Thymus (tissue), 14 donors: ENCODE measurements at places on chromosomes 5 and 9.

DNA sequence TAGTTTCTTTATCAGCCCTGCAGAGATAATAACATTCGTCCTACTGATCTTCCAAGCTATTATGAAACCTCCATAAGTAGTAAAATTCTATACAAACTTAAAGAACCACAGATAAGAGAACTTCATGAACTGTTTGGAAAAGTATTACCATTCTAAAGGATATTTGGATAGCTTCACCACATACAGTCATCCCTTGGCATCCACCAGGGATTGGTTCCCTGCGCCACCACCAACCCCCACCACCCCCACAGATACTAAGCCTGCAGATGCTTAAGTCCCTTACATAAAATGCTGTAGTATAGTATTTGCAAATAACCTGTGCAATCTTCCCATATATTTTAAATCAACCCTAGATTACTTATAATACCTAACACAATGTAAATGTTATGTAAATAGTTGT lies 61.4 kb upstream of the SHISAL2B start:
- no peak for DNase-seq

DNA sequence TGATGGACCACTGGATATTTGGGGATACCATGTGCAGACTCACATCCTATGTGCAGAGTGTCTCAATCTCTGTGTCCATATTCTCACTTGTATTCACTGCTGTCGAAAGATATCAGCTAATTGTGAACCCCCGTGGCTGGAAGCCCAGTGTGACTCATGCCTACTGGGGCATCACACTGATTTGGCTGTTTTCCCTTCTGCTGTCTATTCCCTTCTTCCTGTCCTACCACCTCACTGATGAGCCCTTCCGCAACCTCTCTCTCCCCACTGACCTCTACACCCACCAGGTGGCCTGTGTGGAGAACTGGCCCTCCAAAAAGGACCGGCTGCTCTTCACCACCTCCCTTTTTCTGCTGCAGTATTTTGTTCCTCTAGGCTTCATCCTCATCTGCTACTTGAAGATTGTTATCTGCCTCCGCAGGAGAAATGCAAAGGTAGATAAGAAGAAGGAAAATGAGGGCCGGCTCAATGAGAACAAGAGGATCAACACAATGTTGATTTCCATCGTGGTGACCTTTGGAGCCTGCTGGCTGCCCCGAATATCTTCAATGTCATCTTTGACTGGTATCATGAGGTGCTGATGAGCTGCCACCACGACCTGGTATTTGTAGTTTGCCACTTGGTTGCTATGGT lies 54.5 kb upstream of the HNRNPA0 start:
- no peak for DNase-seq

DNA sequence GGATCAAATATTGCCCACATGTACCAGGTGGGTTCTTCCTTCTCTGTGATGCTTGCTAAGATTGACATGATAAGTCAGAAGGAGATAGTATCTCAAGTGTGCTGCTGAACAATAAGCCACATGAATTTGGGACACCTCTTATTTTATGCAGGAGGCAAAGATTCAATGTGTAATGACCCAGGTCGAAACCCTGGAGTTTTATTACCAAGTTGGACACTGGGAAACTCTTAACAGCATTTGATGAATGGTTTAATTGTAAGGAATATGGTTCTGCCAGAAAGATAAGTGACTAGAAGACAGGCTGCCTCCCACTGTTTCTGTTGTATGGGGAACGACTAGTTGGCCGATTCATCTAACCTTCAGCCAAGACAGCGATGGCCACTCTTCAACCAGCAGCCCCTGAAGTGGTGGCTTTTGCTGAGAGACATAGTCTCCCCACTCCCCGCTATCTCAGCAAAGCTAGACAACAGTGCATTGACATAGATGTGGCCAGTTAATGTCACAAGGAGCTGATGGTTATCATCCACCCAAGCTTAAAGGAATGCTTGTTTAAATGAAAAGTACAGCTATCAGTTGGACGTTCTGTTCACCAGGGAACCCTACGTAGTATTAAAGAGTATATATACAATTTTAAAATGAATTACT lies 407.7 kb downstream of the KDM4C start:
- DNase-seq, result no peak

- no peak for DNase-seq
Observed at GRCh38 chr9:133420392-133420827, 1.8 kb upstream of the ADAMTS13 start.

DNA sequence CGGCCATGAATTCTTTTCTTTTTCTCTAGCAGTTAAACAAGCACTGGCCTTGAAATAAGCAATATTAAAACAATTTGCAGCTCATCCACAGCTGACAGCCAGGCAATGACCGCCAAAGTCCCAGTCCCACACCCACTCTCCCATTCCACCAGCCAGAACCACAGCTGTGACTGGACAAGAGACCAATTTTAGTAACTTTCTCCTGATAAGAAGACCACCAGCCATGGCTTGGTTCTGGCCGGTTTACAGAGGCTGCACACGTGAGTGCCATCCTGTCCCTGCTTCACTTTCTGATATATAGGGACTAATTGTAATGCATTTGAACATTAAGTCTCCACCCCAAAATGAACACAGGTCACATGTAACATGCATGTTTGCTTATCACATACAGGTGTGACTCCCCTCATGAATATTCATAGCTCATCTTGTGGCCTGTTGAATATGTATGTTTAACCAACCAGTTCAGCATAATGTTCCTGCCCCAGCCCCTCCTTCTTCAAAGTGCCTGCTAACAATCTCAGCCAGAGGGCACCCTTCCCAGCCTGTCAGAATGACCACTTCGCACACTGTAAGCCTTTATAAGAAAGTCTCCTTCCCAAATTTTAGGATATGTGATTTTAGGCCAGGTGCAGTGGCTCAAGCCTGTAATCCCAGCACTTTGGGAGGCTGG lies 23.9 kb upstream of the FANCC start:
- no peak for DNase-seq

- peak; percentile 34 for DNase-seq
Observed at GRCh38 chr9:132114102-132114707, 34.5 kb upstream of the MED27 start.

DNA sequence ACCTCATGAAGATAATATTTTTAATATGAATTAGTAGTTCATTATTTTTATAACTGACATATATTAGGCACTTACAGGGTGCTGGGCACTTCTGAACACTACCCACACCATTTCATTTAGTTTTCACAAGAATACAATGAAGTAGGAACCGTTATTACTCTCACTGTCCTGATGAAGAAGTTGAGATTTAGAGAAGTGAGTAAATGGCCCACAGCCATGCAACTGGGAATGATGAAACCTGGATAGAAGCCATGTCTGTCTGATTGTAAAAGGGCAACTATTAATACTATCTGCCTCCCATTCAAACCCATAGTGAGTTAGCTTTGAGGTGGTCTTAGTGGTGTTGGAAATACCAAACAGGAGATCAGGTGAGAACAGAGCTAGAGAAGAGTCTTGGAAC lies 29.6 kb upstream of the OTULINL start:
- DNase-seq, result no peak

- peak; percentile 63 for DNase-seq
Observed at GRCh38 chr9:123353984-123354591, 1.9 kb upstream of the CRB2 start.

- no peak for DNase-seq
Observed at GRCh38 chr9:79657891-79658290, 86.1 kb downstream of the TLE4 start.

DNA sequence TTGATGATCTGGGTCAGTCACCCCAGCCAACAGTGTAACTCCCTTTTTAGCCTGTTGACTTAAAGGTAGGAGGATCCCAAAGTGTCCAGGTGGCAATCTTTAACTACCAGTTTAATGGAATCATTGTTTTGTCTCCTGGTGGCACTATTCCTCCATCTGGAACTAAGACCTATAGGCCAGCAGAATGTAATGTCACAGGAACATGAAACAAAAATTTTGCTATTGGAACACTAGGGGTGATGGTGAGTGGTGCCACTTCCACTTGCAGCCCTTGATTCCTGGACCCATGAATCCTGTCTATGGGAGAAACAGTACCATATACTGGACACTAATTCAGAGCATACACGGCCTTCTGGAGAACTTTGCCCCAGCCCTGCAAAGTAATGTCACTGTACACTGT lies 219.5 kb upstream of the RASA1 start:
- DNase-seq, result no peak

- DNase-seq, result no peak
Observed at GRCh38 chr9:79242489-79242888, 329.3 kb upstream of the TLE4 start.

GRCh38 chr9:36770025-36770424 lies 197.3 kb downstream of the MELK start:
- DNase-seq, result no peak

- DNase-seq, result no peak
Observed at GRCh38 chr5:168427224-168427623, 59.0 kb upstream of the RARS1 start.

GRCh38 chr5:72246954-72247442 lies 73.0 kb downstream of the MRPS27 start:
- DNase-seq, result no peak

GRCh38 chr5:60148366-60148765 lies 254.8 kb upstream of the PDE4D start:
- no peak for DNase-seq

DNA sequence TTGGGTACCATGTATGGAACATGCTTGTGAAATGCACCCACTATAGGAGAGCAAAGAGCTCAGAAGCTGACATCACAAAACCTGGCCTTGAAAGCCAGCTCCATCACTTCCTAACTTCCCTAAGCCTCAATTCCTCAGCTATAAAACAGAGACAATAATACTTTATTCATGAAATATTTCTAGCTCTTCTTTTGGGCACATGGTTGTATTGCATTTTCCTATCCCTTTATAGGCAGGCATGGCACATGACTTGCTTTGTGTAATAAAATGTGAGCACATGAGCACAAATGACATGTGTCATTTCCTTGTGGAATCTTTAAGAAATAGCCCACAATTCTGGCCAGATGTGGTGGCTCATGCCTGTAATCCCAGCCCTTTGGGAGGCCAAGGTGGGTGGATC lies 18.5 kb downstream of the ZNF366 start:
- no peak for DNase-seq

- no peak for DNase-seq
Observed at GRCh38 chr9:9523476-9524139, 1089.2 kb downstream of the PTPRD start.

DNA sequence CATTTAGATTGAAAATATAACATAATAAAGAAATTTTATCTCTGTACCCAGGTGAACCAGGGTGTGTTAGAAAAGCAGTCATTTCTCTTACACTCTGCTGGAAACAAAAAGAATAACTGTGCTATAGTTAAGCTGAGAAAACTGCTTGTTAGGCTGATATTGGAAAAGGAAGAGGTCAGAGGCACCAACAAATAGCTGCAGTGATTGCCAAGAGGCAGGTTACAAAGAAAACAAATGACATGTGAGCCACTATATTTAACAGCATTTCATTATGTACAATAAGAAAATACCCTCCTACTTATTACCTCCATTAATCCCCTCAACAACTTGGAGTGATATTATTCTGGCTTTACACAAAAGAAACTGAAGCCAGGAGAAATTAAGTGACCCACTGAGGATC lies 607.9 kb upstream of the TLE4 start:
- DNase-seq, result no peak

- DNase-seq, result no peak
Observed at GRCh38 chr5:144504929-144505577, 334.4 kb downstream of the KCTD16 start.

- no peak for DNase-seq
Observed at GRCh38 chr5:131296213-131296672, 32.4 kb downstream of the CDC42SE2 start.

- peak; percentile 59 for DNase-seq
Observed at GRCh38 chr5:141040771-141041426, 10.3 kb upstream of the PCDHB1 start.

DNA sequence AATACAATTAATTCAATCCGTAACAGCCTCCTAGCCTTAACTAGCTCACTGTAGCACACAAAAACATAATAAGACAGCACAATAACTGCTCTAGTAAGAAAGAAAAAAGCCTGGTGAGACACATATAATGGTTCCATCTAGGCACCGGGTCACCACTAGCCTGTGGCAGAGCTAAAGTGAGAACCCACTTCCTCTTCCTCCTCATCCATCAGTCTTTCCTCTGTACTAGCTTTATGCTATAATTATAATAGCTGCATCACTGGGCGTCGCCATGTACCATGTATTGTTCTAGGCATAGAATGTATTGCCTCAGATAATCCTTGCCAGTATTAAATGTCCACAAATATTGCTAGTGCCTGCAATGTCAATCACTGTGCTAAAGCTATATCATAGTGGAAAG lies 23.1 kb downstream of the ADRB2 start:
- DNase-seq, result no peak

GRCh38 chr5:38515092-38515491 lies 41.4 kb downstream of the LIFR start:
- DNase-seq, result no peak

GRCh38 chr9:77981332-77981731 lies 50.3 kb downstream of the GNAQ start:
- no peak for DNase-seq

DNA sequence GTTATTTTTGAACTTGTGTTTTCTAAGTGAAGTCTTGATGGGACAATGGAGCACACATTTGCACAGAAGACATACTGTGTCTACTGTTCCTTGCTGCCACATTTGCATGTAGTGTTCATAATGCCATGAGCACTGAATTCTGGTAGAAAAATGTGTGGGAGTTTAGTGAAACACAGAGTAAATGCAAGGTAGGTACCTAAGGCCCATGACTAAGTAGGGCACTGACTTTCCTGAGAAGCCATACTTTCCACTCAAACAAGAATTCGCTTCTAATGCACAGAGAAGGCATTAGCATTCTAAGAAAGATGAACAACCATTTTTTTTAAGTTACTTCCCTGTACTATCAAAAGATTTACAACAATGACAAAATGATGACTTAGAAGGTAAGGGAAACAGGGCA lies 282.2 kb downstream of the MAN2A1 start:
- DNase-seq, result no peak

GRCh38 chr5:135091286-135091685 lies 57.3 kb upstream of the PITX1 start:
- DNase-seq, result no peak

DNA sequence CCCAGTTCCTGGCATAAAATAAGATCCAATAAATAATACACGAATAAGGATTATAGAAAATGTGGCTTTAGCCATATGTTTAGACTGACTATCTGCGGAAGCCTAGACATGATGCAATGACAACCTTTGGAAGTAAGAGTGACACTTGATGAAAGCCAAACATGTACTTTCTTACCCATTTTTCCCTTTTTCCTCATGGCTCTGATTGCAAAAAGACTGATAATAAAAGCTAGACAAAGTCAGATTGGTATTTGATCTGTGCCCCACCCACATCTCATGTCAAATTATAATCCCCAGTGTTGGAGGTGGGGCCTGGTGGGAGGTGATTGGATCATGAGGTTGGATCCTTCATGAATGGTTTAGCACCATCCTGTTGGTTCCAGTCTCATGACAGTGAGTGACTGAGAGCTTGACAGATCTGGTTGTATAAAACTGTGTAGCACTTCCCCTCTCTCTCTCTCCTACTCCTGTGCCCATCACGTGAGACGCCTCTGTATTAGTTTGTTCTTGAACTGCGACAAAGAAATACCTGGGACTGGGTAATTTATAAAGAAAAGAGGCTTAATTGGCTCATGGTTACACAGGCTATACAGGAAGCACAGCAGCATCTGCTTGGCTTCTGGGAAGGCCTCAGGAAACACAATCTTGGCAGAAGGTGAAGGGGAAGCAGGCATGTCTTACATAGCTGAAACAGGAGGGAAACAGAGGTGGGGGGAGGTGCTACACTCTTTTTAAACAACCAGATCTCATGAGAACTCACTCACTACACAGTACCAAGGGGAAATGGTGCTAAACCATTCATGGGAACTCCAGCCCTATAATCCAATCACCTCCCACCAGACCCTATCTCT lies 243.4 kb upstream of the PIK3R1 start:
- no peak for DNase-seq

GRCh38 chr9:85940275-85940831 lies 593 bp upstream of the NAA35 start:
- no peak for DNase-seq
